Endothelial cell (in vitro differentiated cells): ENCODE measurements at places on chromosomes 6 and 20.

DNA sequence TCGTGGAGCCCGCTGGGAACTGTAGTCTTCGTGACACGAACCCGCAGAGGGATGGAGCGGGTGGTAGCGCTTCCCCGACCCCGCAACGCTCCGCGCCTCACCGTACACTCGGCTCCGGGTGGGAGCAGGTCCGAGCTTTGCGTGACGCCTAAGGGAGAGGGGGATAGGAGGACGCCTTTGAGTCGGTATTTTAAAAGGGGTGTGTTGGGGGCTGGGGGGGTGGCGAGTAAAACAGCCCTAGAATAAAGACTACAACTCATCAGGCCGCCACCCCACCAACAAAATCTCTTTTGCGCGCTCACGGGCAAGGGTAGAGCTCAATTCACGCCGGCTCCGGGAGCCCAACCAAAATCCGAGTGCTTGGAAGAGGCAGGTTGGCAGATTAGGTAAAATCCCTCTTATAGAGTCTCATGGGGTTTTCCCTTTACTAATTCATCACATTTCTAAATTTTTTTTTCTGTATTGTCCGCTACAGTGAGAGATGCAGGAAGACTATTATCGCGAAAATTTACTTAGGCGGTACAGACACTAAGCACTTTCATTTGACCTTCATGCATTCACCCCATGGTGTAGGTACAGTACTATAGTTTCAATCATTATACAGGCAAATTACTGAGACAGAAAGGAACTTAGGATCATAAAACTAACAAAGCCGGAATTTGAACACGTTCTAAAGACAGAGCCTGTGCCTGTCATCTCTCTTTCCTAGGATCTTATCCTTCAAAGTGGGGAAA lies 706 bp upstream of the SNX14 start:
- DNase-seq, result no peak

DNA sequence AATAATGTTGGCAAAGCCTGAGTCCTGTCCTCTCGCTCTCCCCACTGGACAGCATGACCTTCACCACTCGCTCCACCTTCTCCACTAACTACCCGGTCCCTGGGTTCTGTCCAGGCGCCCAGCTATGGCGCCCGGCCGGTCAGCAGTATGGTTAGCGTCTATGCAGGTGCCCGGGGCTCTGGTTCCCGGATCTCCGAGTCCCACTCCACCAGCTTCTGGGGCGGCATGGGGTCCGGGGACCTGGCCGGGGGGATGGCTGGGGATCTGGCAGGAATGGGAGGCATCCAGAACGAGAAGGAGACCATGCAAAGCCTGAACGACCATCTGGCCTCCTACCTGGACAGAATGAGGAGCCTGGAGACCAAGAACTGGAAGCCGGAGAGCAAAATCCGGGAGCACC lies 20.5 kb downstream of the RNF114 start:
- DNase-seq, result no peak

DNA sequence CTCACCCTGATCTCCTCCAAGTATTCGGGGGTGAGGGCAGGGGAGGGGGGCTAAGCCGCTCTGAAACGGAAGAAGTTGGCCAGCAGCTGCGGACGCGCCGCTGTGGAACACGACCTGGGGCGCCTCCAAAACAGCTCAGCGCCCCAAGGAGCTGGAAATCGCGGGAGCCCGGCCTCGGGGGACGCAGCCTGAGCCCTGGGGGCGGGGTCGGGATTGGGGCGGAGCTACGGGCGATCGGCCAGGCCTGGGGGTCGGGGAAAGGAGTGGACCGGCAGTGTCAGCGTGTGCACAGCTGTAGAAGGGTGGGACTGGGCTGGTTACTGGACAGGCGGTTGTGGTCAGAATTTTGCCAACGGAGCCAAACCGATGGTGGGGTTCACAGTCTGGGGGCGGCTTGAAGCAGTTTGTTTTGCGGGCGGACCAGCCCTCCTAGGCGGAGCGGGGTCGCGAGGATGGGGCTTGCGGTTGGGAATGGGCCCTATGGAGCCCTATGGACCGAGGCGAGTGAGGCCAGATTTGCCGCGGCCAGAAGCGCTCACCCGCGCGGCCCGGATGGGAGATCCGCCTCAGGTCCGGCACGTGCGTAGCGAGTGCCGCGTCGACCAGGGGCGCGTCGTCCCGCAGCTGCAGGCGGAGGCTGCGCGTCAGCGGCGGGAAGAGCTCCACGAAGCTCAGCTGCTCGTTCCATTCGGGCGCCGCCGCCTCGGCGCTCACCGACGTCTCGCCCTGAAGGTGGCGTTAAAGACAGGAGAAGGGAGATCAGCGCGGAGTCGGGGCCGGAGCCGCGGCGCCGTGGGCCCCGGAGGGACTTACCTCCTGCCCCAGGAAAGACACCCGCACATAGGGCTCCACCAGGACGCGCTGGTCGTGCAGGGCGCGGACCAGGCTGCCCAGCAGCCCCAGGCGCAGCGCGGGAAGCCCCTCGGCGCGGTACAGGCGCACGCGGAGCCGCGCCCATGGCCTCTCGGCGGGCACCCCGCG lies 14.3 kb upstream of the SPAG4 start:
- DNase-seq, result peak; percentile 67

DNA sequence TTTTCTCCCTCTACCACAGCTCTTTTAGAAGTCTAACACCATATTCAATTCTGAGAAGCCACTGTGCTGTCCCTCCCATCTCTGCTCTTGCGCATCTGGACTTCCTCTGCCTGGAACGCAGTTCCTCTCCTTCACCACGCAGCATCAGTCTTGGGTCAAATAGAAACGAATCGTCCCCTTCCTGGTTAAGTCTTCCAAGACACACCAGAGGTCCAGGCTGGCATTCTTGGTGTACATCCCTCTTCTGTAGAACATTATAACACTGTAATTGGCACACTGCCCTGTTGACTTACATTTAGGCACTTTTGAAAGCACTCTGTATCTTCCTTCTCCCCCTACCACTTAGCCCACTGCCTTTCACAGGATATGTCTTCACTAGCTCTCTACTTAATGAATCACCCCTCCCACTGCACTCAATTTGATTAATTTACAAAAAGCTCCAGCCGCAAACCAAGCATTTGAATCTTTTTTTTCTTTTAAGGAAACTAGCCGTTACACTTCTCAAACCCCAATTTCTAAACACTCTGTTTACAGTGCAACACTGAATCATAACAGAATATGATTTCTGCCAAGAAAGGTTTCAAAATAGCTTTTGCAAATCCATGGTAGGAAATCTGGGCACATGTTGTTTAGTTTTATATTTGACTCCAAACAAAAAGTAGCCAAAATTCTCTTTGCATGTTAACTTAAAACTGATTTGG lies 140.8 kb upstream of the CARMIL1 start:
- DNase-seq, result no peak

DNA sequence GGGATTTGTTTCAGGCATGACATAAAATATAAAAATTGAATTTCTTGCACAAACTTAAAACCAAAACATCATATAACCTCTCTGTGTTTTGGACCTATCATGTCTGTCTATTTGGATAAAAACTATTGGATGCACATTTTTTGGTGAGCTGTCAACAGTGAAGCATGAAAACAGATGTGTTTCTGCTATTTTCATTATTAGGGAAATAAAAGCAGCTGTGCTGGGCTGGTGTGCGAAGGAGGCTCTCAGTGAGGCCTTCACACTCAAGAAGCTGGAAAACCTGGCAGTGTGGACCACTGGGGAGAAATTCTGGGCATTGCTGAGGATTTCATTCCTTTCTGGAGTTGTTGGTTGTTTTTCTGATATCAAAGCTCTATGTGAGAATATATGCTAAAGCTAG lies 395.3 kb downstream of the GJA1 start:
- no peak for DNase-seq

GRCh38 chr20:41003143-41003935 lies 25.3 kb upstream of the TOP1 start:
- DNase-seq, result no peak

DNA sequence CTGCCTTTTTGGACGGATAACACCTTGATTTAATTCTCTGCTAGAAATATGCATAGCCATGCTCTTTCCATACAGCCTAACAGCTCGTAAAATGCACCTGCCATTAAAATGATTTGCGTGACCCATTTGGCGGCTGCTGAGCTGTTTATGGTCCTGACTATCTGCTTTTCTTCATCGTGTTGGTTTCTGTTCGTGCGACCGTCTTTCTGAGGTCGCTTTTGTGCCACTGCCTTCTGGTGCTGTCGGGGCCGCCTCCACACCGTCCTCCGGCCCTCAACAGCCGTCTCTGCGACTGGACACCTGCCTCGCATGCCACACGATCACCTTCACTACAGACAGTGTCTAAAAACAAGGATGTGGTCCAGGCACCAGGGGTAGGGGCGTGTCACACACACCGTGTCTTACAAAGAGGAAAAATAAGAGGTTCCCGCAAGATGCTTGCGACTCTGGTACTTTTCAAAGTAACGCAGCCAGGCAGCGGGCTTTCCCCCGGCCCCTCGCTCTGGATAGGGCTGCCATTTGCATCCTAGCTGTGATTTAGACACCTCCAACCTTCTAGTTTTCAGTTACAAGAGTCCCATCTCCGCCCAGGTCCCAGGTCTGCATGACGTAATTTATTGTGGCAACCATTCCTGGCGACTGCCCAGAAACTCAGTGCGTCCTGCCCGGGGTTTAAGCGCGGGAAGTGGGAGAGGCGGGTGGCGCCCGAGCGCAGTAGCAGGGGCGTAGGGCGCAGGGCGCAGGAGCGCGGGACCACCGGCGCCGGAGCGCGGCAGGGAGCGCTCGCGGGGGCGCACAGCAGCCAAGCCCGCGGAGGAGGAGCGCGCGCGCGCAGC lies at the start of gene STMND1:
TSS of gene STMND1 (plus strand) at position 629 of the 836 bp plus-strand sequence. CDS start 208 bp downstream, outside the sequence.
- no peak for DNase-seq

DNA sequence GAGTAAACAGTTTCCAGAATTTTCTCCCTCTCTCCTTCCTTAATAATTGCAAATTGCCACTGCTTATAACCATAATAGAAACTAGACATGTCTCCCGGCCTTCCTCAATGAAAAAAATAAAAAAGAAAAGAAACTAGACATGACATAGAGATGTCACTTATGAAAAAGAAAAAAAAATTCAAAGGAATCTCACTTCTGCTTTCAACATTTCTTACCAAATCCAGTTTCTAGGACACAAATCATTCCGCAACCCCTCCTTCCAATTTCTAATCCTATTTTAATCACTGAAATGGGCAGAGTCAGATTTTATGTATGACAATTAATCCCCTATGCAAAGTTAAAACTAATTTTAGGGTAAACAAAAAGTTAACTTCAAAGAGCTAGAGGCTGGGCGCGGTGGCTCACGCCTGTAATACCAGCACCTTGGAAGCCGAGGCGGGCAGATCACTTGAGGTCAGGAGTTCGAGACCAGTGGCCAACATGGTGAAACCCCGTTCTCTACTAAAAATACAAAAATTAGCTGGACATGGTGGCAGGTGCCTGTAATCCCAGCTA lies 40.1 kb upstream of the EEF1A1 start:
- DNase-seq, result no peak

- no peak for DNase-seq
Observed at GRCh38 chr6:137145421-137145820, 28.0 kb downstream of the IL22RA2 start.

GRCh38 chr6:90035047-90035723 lies 140.9 kb downstream of the GJA10 start:
- DNase-seq, result no peak

DNA sequence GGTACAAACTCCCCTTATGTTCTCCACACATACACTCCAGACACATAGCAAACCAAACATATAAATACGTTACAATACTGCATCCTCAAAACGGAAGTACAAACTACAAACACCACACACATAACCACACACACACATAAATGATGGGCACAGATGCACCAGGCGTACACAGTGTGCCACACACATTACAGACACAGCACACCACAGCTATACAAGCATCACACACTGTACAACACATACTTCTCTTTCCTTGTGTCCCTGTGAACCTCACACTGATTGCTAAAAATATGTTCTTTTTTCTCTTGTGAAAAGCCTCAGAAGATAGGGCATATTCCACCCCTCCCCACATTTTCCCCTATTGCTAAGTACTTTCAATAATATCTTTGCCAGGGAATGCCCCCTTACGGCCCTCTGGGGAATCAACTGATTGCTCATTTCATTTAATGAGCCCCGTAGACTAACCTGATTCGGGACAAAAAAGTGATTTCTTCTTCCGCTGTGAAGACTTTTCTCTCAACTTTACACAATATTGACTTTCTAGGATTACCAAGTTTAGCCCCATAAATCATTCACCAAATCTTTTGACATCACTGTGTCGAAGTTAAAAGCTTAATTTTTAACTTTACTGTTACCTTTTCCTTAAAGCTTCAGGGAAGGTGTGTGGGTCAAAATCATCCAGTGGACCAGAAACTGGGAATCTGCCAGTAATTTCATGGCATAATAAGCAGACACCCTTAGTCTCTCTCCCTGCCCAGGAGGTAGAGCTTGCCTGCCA lies at the start of gene SLC17A1:
TSS of gene SLC17A1 (minus strand) at position 521 of the 775 bp plus-strand sequence. CDS start 1,495 bp downstream, outside the sequence.
- no peak for DNase-seq

DNA sequence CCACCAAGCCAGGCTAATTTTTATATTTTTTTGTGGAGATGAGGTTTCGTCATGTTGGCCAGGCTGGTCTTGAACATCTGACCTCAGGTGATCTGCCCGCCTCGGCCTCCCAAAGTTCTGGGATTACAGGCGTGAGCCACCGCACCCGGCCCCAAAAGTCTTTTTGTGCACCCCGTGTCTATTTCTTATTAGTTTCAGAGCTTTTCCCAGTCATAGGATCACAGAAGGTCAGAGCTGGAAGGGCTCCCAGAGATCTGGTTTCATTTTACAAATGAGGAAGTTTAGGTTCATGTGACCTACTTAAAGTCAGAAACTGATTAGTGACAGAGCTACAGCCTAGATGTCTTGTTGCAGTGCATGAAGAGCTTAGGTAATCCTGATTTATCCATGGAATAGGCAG lies 1.6 kb upstream of the OGFRL1 start:
- DNase-seq, result no peak

DNA sequence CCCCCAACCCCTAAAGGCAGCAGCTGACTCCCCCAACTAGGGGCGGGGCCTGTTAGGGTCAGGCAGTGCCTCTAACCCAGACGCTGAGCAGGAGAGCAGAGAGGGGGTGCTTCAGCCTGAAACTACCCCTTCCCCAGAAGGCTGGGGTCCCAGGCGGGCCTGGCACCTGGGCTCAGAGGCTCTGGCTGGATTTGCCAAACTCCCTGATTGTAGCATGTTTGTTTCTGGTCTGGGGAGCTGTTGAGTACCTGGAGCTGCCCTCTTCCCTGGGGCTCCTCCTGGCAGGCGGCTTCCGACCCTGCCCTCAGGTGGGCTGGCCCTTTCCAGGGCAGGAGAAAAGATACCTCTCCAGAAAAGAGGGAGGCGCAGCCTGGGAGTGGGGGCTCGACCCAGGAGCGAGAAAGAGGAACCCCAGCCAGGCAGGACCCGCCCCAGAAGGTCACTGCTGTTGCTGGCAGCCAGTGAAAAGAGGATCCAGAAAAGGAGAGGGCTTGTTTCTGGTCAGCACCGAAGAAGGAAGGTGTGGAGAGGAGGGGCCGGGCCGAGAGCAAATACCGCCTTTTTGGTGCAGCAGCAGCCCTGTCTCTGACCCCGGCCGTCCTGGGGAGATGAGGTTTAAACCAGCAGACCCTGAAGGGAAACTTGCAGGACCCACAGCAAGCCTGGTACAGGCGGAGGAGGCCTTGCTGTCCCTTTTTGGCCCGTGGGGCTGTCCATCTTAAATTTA lies 810 bp upstream of the ABHD16B start:
- no peak for DNase-seq

DNA sequence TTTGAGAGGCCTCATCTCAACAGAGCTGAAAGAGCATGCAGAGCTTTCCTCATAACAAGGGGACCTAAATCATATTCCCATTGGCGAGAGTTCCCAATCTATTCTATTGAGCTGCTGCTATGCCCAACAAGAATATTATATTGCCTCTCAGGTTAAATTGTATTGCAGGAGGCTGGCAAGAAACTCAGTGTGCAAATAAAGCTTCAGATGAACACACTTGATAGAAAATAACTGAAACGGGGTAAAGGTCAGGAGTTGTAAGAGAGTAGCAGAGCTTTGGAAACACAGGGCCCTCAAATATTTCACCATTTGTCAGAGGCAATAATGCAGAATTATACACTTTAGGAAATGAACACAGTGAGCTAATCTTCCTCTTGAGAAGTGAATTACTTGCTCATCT lies 364.3 kb upstream of the SPTLC3 start:
- no peak for DNase-seq
